ENCODE measurements at places on chromosomes 5 and 9.

DNA sequence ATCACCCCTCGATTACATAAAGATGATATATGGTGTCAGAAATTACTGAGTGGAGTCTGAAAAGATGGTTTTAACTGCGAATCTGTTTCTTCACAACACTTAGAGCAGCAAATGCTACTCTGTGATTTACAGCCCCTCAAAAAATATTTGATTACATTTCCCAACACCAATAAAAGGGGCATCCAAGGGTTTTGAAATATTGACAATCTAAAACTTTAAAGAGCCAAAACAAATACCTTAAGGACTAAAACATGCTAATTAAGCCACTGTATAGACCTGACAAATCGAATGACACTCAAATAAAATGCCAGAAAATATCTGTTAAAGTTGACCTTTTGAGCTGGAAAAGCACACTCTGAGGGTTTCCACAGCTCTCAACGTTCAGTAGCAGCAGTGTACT is 73.2 kb downstream of the ELAVL2 start:
- DNase-seq = no peak

DNA sequence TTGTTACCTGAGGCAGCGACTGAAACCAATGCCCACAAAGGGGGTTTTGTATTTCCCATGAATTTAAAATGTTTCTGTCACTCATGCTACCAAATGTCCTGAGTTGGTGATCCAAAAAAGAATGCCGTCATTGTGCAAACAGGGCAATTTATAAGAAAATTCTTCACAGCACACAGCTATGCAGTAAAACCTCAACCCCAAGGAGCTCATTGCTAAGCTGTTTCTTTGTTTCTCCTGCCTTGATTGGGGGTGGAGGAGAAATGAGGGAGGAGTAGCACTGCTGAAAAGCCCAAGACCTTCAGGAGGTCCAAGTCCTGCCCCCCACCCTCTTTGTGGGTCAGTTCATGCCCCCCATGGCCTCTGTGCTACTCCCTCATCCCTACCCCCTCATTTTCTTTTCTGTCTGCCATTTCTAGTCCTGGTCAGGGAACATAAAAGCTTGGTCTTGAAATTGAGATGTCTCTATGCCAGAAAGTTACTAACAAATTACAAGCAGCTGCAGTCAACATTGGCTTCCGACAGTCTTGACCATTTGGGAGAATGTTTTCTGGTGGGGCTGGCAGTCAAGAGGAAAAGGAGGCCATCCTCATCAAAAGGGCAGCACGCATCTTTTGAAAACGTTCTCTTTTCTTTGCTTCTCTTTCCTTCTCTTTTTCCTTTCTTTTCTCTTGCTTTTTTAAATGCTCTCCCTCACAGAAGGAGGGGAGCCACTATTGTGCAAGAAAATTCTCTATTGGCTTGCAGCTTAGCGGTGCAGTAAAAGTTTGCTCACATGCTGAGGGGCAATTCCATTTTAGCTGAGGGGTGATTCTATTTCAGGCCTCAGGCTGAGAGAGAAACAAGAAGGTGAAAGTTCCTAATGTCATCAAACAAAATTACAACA is 133.3 kb downstream of the GCNT1 start:
- DNase-seq = no peak

GRCh38 chr5:71013575-71013974 is 11.6 kb downstream of the NAIP start:
- DNase-seq = no peak

GRCh38 chr5:164394686-164395194 is 889.3 kb downstream of the MAT2B start:
- DNase-seq = peak; percentile 61

- peak; percentile 85 for DNase-seq
These were observed 7.6 kb downstream of the PTCH1 start for GRCh38 chr9:95508968-95509850.

DNA sequence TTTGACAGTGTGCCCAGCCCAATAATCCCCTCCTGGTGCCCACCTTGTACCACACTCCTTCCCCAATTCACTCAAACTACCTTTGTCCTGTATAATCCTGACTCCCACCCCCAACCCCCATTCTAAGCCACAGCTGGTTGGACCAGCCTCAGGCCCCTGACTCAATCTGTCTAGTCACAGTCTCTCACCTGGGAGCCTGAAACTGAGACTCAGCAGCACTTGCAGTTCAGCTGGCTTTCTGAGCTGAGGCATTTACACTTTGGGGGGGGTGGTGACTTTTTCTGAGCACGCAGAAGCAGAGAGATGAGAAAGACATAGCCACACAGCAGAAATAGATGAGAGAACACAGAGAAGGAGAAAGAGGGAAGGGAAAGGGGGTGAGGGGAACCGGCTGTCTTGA is 247.3 kb downstream of the MAN2A1 start:
- DNase-seq = no peak

- DNase-seq = no peak
These were observed at the start of gene PTCH1 for GRCh38 chr9:95516734-95517558. Gene PTCH1, minus strand, starts transcription at chr9:95516971.

DNA sequence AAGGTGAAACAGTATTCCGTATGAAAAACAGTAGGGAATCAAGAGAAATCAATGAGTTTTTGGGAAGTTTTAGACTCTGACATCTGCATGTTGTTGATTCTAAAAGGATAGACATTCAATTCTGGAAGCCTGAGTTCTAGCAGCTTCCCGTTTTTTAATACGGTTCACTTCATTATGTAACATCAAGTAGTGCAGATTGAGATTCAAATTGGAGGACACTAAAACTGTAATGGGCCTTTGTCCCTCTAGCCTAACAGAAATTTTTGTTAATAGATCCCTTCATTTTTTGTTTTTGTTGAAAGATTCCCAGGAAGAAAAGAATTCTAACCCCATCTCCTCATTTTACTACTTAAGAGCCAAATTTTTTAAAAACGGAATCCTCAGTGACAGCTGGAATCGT is 384.6 kb downstream of the SH3GL2 start:
- DNase-seq = no peak

- no peak for DNase-seq
These were observed 19.4 kb upstream of the FCN1 start for GRCh38 chr9:134937164-134937555.

DNA sequence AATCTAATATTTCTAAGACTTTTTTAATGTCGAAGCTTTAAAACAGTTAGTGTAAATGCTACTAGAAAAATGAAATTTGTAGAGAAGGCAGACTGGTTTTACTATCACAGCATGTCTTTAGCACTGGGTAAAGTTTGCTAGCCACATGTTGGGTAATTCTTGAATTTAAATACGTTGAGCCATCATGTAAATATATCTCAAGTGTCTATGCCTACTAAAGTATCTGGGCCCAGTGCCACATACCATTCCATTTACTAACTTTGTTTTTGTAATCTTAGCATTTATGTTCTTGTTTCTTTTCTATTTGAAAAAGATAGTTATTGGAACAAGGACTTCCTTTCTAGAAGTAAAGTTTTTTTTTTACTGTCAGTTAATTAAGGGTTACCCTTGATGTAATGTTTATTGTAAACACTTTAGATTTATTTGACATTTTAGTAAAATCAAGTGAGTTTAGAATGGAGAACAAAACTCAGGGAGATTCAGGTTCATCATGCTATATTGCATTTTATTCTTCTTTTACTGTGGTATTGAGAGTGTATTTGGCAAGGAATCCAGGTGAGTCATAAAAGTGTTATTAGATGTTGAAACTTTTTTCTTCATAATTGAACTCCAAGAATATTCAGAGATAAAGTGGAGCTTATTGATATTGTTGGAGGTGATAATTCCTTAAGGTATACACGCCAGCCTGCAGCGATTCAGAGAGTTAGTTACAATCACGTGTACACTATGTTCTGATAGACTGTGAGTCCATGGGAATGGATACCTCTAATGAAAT is 182.4 kb downstream of the CCDC171 start:
- DNase-seq = no peak

DNA sequence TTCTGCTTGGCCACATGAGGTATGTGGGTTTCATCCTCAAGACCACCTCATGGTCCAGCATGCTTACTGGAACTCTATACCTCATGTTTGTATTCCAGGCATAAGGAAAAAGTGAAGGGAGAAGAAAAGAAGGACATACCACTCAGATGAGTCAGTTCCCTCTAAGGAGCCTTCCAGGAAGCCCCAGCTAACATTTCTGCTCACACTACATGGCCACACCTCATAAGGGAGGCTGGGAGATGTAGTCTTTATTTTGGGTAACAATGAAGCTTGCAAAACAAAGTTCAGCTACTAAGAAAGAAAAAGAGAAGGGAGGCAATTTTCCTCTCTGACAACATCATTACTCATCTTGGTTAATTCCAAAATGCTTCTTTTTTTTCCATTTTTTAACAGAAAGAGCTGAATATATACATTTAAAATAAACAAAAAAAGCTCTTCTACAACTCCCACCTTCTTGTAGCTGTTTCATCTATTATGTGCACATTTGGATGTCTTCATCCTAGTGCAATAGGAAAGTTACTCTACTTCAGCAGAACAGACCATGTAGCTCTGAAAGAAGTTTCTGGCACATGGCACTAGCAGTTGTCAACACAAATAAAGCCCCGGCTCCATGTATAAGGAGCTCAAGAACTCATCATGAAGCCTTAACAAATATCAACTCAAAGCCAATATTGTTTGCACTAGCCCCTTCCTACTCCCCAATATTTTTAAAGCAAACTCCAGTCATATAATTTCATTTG is 123.6 kb upstream of the CCDC112 start:
- DNase-seq = peak; percentile 23

DNA sequence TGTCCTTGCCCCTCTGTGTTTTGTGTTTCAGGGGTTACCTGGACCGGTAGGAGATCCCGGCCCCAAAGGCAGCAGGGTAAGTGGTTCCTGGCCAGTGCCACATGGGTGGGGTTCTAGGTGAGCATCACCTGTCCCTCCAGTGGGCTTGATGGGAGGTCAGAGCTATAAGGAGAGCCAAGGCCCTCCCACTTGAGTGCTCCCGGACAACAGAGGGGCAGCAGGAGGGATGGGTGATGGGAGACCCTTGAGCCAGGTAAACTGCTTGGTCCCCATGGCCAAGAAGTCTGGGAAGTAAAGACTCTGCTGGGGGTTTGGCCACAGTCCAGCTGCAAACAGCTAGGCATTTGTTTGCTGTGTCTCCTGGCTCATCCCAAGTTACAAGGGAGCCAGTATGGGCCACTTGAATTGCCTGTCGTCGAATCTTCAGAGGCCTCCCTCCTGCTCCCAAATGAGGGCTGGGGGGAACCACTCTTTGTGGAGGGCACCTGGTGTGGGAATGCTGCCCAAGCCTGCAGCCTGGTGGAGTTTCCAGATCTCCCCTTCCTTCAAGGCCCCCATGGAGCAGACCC is 51.0 kb downstream of the COL27A1 start:
- DNase-seq = no peak

DNA sequence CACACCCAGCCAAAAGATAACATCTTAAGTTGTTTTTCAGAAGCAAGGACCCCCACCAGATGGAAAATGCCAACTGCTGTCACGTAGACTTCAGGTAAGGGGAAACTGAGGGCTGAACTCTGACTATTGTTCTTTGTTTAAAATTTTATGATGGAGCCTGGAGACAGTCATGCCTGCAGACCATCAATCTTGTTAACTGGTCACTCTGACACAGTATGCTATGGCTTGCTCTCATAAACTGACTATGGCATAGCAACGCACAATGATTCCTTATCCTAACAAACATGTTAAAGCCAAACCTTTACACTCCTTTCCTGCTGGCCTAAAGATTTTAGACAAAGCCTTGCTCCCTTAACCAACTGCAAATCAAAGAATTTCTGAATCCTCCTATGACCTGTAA is 43.6 kb upstream of the GOLM1 start:
- DNase-seq = no peak

- DNase-seq = peak; percentile 49
These were observed 186.3 kb downstream of the NR3C1 start for GRCh38 chr5:143217065-143217803.

GRCh38 chr9:88224938-88225337 is 86.7 kb upstream of the SPATA31C2 start:
- no peak for DNase-seq

DNA sequence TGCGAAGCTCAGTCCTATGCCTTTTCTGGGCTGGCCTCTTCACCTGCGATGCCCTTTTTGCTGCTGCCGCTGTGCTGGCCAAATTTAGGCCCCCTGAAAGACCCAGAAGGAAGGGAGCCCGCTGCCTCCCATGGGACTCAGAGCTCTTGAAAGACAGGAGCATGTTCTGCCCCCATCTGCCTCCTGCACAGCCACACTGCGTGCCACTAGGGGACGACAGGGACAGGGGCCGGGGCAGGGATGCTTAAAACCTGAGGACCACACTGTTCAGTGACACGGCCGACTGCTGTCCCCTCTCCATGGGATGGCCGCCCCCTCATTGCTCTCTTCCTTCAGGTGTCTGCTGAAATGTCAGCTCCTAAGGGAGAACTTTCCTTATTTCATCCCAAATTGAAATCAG is 132.4 kb downstream of the ADAMTS2 start:
- DNase-seq = no peak

DNA sequence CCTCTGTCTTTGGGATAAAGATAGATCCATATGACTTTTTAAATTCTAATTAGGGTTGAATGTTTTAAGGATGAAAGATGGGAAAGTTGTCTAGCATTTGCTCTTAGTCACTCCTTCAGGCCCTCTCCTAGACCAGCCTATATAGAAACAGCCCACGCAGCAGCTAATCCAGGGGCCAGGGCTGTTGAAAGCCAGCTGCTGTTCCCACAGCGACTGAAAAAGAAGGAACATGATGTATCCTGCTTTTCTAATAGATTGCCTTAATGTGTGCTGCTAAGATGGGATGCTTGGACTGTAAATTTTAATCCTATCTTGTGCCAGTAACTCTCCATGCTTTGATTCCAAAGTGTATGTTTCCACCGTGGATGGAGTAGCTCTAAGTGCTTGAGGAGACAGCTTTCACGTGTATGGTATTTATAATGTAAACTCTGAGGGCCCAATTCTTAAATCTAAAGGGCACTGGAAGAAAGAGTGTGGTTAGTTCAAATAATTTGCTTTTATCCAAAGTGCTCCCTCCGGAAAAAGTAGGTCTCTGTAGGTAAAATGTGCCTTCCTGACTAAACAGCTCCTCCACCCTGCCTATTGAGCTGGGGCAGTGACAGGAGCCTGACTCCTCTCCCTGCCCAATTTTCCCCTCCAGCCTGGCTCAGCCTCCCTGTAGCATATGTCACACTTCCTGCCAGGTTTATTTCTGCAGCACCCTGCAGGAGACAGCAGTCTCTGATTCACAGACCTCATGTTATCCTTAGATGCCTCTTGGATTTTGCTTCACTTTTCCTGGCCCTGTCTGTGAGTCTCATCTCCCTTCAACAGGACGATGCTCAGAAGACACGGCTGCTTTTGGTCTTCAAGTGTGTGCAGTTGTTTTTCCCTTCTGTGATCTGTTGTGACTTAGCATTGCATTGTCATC is 33.2 kb downstream of the SLC36A1 start:
- peak; percentile 14 for DNase-seq

DNA sequence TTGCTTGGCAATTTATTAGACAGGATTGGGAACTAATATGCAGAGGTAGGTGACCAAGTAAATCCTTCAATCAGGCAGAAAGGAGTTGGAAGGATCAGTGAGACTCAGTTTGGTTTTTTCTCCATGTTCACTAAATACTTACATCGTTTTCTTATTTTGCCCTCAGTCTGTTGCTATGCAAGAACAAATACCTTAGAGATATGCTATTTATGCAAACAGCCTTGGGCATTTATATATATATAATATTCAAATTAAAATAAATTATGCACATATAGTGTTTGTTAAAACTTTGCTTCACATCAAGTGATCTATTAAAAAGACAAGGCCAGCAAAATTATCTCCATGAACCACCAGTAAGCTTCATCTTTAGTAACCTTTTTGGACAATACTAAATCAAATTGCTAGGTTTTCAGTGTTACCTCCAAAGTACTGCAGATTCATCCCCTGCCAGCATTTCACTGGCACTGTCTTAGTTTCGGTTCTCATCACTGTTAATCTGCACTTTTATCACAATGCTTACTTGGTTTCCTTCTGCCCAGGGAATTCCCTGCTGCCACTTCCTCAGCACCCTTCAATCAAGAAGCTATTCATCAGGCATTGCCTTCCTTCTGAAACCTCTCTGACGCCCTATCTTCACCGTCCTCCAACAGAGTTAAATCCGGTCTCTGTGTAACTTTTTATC is 26.0 kb upstream of the LIFR start:
- DNase-seq = no peak

Data from Kasumi-1 (cell line).